Activated T-helper 1 cell treated with anti-CD3 and anti-CD28 coated beads, Interleukin-2, amount 50 U/mL, for 16 hours (primary cell): ENCODE measurements at places on chromosomes 11 and 22.

DNA sequence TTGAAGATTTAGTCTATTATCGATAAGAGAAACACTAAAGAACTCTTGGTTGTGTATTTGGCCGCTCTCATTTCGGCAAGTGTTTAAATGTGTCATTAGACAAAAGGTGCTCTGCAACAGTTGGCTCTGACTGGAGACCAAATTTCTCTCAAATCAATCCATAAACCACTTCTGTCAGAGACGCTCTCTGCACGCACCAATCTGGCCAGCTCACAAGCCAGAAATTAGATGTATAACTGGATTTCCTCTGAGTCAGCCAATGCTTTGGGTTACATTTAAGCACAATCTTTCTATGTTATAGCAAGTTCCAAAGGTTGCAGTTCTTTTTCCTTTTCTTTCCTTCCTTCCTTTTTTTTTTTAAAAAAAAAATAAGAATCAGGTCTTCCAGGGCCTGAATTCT is 17.6 kb upstream of the PARVA start:
- no peak for DNase-seq

DNA sequence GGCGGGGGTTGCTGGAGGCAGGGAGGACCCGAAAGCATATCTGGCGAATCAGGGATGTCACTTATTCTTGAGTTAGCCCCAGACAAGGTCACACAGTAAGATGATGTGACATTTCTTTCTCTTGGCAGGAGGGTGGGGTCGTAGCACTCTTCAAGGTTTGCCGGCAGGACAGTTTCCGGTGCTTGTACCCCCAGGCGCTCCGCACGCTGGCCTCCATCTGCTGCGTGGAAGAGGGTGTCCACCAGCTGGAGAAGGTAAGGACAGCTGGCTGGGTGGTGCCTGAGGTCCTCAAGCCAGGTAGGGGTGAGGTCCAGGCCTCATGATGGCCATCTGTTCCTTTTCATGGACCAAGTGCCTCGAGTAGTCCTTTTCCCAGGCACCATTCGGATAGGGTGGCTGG is 86.0 kb downstream of the INSC start:
- no peak for DNase-seq

DNA sequence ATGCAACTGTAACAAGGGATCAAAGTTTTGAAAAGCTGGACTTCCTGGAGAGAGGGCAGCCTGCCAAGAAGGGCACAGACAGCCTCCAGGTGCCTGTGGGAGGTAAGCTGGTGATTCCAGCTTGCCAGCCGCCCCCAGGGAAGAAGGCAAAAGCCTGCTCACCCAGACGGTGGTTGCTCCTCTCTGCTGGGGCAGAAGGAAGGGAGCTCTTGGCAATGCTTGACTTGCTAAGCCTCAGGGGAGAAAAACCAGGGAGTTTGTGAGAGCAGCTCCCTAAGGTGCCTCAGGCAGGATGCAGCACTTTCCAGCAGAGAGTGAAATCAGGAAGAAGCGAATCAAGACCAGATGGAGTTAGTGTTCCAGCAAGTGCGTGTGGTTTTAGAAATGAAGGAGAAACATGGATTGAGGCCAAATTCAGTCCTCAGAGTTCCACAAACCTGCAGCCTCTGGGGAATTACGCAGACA is 553.6 kb downstream of the BUD13 start:
- DNase-seq: no peak

DNA sequence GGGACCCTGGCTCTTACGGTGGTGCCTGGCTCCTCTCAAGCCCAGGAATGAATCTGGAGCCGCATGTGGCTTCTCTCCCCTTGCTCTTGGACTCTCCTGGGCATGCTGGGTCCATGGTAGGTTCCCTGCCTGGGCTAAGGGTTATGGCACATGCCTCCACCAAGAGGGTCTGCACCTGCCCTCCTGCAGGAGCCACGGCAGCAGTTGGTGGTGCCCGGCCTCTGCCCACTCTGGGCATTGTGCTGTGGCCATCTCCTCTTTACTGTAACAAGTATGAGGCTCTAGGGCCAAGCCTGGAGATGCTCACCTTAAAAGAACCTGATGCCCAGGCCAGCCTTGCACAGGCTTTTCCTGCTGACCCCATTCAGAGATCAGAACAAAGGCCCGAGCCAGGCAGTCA is 104.0 kb upstream of the PITPNB start:
- DNase-seq: no peak

DNA sequence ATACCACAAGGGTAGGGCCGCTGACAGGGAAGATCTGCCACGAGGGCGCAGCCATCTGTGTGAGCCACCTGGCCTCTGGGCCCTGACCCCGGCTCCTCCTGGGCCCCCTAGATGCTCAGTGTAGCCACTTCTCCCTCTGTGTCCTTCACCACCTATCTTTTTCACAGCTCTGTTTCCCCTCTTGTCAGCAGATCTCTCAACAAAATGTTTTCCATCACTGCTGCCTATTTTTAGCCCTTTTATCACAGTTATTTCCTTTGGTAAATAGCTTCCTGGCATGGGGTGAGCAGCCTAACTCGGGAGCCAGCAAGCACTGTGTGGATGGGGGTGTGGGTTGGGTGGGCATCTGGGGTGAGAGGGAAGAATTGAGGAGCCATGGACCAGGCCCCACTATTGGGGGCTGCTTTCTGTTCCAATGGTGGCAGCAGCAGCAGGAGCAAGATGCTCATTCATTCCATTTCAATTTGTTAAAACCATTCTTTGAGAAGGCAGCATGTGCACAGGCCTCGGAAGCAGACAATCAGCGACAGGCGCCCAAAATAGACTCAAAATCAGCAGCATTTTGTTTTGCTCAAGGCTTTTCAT is 135.2 kb upstream of the NAV2 start:
- DNase-seq: no peak

GRCh38 chr11:69674267-69674885 is 777 bp downstream of the LTO1 start:
- no peak for DNase-seq

DNA sequence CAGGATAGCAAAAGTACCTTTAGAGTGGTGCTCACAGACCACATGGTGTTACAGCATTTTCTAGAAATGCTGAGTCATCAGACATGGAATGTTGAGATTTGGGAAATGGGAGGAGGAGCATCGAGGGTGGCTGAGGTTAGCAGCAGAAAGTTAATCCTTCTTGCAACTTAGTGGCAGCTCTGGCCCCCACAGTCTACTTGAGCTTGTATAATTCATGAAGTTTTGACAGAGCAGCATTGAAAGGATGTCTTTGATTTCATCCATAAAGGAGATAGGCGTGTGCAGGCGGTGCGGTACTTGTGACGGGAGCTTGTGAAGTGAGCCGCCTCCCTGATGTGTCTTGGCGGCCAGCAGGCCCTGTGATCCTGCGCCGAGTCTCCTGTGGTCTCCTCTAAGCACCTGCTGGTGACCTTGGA is 330.5 kb downstream of the TBC1D22A start:
- DNase-seq: no peak

GRCh38 chr22:43488031-43488866 is 76.4 kb downstream of the MPPED1 start:
- no peak for DNase-seq

DNA sequence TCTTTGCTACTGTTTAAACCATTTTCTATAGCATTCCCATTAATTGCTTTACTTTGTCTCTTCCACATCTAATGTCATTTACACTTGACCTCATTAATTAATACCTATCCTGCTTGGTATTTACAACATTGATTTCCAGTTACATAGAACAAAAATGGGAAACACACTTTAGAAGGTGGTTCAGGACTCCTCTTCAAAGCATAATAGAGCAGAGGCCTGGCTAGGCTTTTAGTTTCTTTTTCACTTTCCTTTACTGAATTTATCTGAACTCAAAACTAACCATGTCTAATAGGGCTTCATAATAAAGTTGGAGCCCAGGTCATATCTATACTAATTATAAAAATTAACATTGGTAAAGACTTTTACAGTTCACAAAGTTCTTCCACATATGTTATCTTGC is 648.0 kb upstream of the KIRREL3 start:
- DNase-seq: no peak

GRCh38 chr22:29726106-29726505 is 6.3 kb downstream of the CABP7 start:
- DNase-seq: no peak
